Uterus (tissue), 4 donors: ENCODE measurements at places on chromosomes 4 and X. TPM values are rescaled to one million over a fixed set of nuclear protein-coding genes. Genes with fewer than 3 reads are reported as not detected.
A peak's percentile ranks its signal among the peaks of the same experiment; 100 is the strongest.

DNA sequence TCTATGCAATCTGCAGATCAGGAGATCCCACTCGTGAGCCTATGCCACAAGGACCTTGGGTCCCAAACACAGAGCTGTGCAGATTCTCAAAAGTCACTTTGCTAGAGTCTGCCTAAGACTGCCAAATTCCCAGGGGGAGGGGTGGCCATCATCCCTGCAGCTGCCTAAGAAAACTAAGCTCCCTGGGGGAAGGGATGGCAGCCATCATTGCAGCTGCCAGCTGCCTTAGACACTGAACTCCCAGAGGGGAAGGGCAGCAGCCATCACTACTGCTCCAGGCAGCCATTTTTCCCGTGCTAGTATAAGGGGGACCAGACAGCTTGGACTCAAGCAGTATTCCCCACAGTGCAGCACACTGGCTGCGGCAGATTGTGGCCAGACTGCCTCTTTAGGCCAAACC is 156.9 kb downstream of the NKX6-1 start:
- H3K4me1 ChIP-seq = no peaks in the 10 kb centered on the region
- H3K4me3 ChIP-seq = no peak overlapping the region
- H3K36me3 ChIP-seq = no peaks in the 10 kb centered on the region
- no peak overlapping the region for H3K27ac ChIP-seq

GRCh38 chrX:46782034-46782433 is 23.1 kb upstream of the SLC9A7 start:
- H3K36me3 ChIP-seq = no peaks in the 10 kb centered on the region
- no peaks in the 10 kb centered on the region for H3K4me1 ChIP-seq
- no peak overlapping the region for H3K27ac ChIP-seq
- no peak for DNase-seq

GRCh38 chrX:153349952-153350351 is 16.0 kb downstream of the ZNF275 start:
- DNase-seq = no peak
- H3K27me3 ChIP-seq = no peaks in the 10 kb centered on the region
- H3K36me3 ChIP-seq = no peaks in the 10 kb centered on the region
- no peaks in the 10 kb centered on the region for H3K4me1 ChIP-seq
- H3K27ac ChIP-seq = no peak overlapping the region
- H3K4me3 ChIP-seq = no peak overlapping the region

DNA sequence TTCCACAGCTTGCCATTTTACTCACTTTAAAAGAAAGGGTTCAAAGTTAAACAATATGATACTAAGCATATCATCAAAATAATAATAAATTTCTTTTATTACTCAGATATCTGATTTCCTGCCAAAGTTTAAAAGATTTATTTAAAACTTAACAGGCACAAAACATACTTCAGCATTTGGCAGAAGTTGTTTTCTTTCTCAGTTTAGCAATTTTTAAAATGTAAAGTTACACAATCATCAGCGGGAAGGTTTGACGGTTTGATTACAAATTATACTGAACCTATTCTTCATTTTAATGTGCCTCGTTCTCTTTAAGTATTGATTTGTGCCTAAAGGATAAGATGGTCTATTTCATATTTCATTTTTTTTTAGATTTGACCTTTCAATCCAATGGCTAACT is 227.2 kb downstream of the APBB2 start:
- no peaks in the 10 kb centered on the region for H3K4me1 ChIP-seq
- no peaks in the 10 kb centered on the region for H3K27me3 ChIP-seq
- no peak for DNase-seq
- H3K4me3 ChIP-seq = no peak overlapping the region

GRCh38 chr4:174213731-174214100 is 69.8 kb downstream of the FBXO8 start:
- H3K4me3 ChIP-seq = peak overlapping the region; percentile 3
- peaks cover 75% of the 10 kb centered on the region for H3K27me3 ChIP-seq
- peaks cover 12% of the 10 kb centered on the region for H3K4me1 ChIP-seq
- no peak for DNase-seq
- H3K36me3 ChIP-seq = no peaks in the 10 kb centered on the region

SPANXB1 gene
- not detected for total RNA-seq

CC2D2A gene
- total RNA-seq = 16.8 TPM

BEX3 gene
- 153 TPM for total RNA-seq
